Hindlimb muscle (tissue), 1 donor: ENCODE measurements at places on chromosomes 4 and X. TPM values are rescaled to one million over a fixed set of nuclear protein-coding genes. Genes with fewer than 3 reads are reported as not detected.

GRCh38 chr4:11397819-11398610 lies 30.7 kb downstream of the HS3ST1 start:
- no peak for DNase-seq

GRCh38 chr4:21380861-21381260 lies 567.7 kb downstream of the KCNIP4 start:
- DNase-seq: no peak

DNA sequence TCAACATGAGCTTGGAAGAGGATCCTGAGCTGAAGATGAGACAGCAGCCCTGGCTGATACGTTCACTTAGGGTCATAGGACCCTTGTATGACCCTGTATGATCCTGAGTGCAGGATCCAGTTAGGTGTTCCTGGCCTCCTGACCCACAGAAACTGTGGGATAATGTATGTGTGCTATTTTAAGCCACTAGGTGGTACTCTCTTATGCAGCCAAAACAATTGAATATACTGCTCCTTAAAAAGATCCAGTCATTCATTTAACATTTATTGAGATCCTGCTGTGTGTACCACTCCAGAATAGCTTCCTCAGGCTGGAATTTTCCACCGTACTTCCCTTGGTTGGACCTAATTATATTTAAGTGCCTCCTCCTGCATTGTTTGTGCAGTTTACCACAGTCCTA lies 167.1 kb downstream of the AMELX start:
- no peak for DNase-seq

DNA sequence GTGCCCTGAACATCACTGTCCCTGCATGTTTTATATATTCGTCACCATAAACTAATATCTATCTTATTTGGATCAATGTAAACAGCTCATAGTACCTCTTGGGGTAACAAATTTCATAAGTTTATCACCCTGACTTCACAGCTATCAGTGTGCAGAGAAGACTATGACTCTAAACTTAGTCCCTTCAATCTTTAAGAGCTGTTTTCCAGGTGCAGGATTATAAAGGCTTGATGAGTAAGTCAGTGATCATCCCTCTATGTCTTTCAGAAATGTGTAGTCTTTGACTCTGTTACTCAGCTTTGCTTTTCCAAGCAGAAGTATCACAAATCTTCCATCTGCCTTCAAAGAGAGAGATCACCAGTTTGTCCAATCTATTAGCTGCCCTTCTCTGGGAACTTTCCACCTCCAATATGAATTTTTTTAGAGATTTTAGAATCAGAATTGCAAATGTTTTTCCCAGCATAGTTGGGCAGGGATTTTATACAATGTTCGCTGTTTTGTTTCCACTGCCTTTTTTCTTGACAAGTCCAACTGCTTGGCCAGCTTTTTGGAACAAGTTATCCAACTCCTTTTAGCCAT lies 45.1 kb upstream of the TSPAN7 start:
- DNase-seq: peak; percentile 13

- no peak for DNase-seq
Observed at GRCh38 chr4:75733369-75733768, 9.0 kb downstream of the USO1 start.

The NRK gene
- 183 TPM for polyA plus RNA-seq

DNA sequence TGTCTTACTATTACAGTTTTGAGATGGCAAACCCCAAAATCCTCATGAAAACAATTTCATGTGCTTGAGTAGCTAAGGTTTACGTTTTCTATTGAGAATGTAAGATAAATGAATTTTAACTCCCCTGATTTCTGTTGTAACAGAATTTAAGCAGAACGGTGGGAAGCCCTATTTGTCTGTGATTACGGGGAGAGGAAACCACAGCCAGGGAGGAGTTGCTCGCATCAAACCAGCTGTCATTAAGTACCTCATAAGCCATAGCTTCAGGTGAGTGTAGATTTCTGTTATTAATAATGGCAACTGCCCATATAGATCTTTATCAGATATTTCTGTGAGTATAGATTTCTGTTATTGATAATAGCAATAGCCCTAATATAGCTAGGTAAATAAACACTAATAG lies 44.2 kb upstream of the RHOH start:
- no peak for DNase-seq

GRCh38 chrX:57647020-57647419 lies 33.0 kb downstream of the NLRP2B start:
- no peak for DNase-seq

The CLCN4 gene
- polyA plus RNA-seq: 14.7 TPM

DNA sequence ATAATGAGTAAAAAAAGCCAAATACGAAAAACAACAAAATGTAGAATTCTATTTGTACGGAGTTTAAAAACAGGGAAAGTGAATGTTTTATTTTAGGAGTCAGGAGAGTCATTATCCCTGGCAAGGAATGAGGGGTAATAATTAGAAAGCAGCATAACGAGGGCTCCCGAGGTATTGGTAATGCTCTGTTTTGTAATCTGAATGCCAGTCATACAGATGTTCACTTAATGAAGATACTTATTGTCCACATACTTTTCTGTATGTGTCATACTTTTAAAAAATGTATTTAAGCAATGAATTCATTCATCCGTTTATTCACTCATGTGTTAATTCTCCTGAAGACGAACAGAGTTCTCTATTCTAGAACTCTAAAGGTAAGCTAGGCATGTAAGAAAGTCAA lies 87.8 kb upstream of the BMP2K start:
- DNase-seq: no peak

The MAGEB1 gene
- not detected for polyA plus RNA-seq
